T-helper 1 cell treated with Interleukin-12 subunit alpha and Interleukin-12 subunit beta and Interleukin-4 antibody, amounts not matched to agents 30 ng/mL and 1 ng/mL, for 36 hours (primary cell): ENCODE measurements at places on chromosomes 12 and 14. TPM values are rescaled to one million over a fixed set of nuclear protein-coding genes. Genes with fewer than 3 reads are reported as not detected.

Gene SMCO2
- 1.4 and 1.8 TPM in 2 replicates for total RNA-seq

Gene SENP1
- total RNA-seq = 48.6 and 51.2 TPM in 2 replicates

Gene KRT74
- not detected in 2 replicates for total RNA-seq

Gene SLC6A15
- not detected in 2 replicates for total RNA-seq

Gene SDSL
- 1.3 and 2.4 TPM in 2 replicates for total RNA-seq

Gene LRP1-AS
- total RNA-seq = not detected in 2 replicates

Gene RNASE9
- total RNA-seq = not detected in 2 replicates

Gene OTOGL
- total RNA-seq = not detected in 2 replicates

Gene TAMALIN
- 3.9 and 4.4 TPM in 2 replicates for total RNA-seq

Gene TEX22
- total RNA-seq = 4.3 and 4.5 TPM in 2 replicates

Gene ACOT6
- total RNA-seq = not detected in 2 replicates

Gene MMP17
- total RNA-seq = 0.64 and 0.66 TPM in 2 replicates

Gene RERG
- total RNA-seq = 0.20 TPM in 1 of 2 replicates, not detected in the other

Gene KLRB1
- 1.2 and 1.4 TPM in 2 replicates for total RNA-seq

Gene SPX
- 0.95 and 1.2 TPM in 2 replicates for total RNA-seq

Gene TSPAN9
- total RNA-seq = 0.05 TPM in 1 of 2 replicates, not detected in the other

Gene DNAJC22
- not detected in 2 replicates for total RNA-seq

Gene L2HGDH
- 9.8 and 11.6 TPM in 2 replicates for total RNA-seq

Gene ITPR2
- total RNA-seq = 47.9 and 60.9 TPM in 2 replicates

Gene PZP
- total RNA-seq = not detected in 2 replicates

Gene PLCZ1
- not detected in 2 replicates for total RNA-seq

Gene AGAP2
- total RNA-seq = 70.2 and 74.9 TPM in 2 replicates

Gene SPIC
- total RNA-seq = not detected in 2 replicates

Gene SYNDIG1L
- not detected in 2 replicates for total RNA-seq

Gene TAS2R9
- total RNA-seq = 0.27 TPM in 1 of 2 replicates, not detected in the other

Gene TMEM119
- 0.54 and 0.96 TPM in 2 replicates for total RNA-seq

Gene OR2AP1
- not detected in 2 replicates for total RNA-seq

Gene TAS2R30
- total RNA-seq = 4.2 and 5.4 TPM in 2 replicates

Gene HOXC5
- total RNA-seq = not detected in 2 replicates

Gene RFX4
- not detected in 2 replicates for total RNA-seq

Gene PPTC7
- total RNA-seq = 39.1 and 39.8 TPM in 2 replicates

Gene ACTN1
- 21.6 and 23.2 TPM in 2 replicates for total RNA-seq

Gene COCH
- total RNA-seq = 0.20 and 0.51 TPM in 2 replicates

Gene NEUROD4
- not detected in 2 replicates for total RNA-seq

Gene OLR1
- total RNA-seq = not detected in 2 replicates

Gene GLS2
- 0.63 and 1.2 TPM in 2 replicates for total RNA-seq

Gene TBC1D30
- 0.02 and 0.15 TPM in 2 replicates for total RNA-seq

Gene MANSC1
- 0.54 and 0.98 TPM in 2 replicates for total RNA-seq

Gene LRFN5
- total RNA-seq = not detected in 2 replicates

Gene PTGES3
- total RNA-seq = 190 and 195 TPM in 2 replicates

Gene GPR135
- total RNA-seq = 1.1 and 1.4 TPM in 2 replicates

Gene PPHLN1
- total RNA-seq = 83.8 and 83.9 TPM in 2 replicates

Gene MYH6
- 0.56 and 1.2 TPM in 2 replicates for total RNA-seq

Gene CLEC6A
- total RNA-seq = not detected in 2 replicates

Gene AJUBA
- 0.74 and 1.9 TPM in 2 replicates for total RNA-seq

Gene PROX2
- total RNA-seq = 0.05 TPM in 1 of 2 replicates, not detected in the other

Gene P2RX2
- total RNA-seq = not detected in 2 replicates

Gene CFAP251
- total RNA-seq = 0.96 and 1.3 TPM in 2 replicates

Gene MIS18BP1
- 64.3 and 86.7 TPM in 2 replicates for total RNA-seq

Gene C12orf42
- total RNA-seq = 0.93 and 0.98 TPM in 2 replicates
